ENCODE measurements at places on chromosomes 12 and 14.
A peak's percentile ranks its signal among the peaks of the same experiment; 100 is the strongest.

DNA sequence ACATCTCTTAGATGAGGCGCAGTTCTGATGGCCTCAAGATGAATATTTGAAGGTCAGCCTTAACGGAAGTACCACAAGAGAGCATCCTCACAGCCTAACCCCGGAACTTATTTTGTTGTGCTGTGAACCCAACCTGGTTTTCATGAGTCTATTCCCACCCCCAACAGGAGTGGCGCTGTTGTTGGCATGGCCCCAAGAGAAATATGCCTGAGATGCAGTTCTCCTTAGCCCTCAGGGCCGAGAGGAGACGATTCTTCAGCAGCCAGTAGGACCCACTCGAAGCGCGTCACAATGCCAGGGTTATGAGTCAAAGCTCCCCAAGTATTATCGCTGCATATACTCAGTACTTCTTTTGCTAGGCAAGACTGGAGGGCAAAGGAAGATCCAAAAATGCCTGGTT lies 24.5 kb upstream of the BCL11B start:
- no peak for DNase-seq

DNA sequence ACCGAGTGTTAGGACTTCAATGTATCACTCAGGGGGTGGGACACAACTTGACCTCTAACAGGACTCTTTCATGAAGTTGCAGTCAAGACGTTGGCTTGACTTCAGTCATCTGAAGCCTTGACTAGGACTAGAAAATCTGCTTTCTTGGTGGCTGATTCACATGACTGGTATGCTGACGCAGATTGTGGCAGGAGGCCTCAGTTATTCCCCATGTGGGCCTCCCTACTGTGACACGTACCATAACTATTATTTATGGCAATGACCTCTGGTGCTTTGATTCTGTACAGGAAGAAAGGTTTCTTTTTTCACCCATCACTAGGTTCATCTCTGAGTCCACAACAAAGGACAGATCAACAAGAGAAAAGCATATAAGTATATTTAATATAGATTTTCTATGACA lies 270.4 kb downstream of the NEDD1 start:
- DNase-seq = no peak

- DNase-seq = no peak
These were observed 15.8 kb upstream of the HVCN1 start for GRCh38 chr12:110704750-110705149.

DNA sequence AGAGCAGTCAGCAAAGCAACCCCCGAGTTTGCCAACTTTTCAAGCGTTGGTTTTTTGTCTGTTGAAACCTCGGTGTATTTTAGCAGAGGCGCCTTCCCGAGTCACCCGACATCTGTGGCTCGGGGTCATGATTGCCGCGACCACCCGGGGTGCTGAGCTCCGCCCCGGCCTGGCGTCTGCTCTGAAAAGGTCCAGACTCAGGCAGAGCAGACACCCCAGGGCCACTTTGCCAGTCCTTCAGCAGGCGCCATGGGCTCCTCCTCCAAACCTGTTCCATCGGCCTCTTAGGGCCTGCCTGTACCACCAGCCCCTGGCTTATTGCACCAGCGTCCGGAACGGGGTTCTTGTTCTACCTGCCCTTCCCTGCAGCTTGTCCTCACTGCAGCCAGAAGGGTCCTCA lies 19.1 kb downstream of the ANKRD9 start:
- DNase-seq = no peak

DNA sequence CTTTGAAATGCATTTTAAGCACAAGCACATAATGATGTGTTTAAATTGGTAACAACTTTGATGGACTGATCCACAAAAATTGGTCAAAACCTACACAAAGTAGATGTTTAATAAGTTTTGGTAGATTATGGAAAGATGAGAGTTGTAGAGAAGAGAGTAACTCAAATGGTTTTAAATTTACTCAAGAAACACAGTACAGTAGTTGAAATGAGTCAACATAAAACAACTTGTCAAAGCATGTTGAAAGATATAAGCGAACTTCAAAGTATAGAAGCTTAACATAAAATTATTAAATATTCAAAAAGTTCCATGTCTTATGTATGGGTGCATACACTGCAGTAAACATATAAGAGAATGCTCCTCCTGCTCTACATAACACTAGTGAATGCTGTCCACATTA lies 49.4 kb downstream of the KITLG start:
- DNase-seq = no peak

DNA sequence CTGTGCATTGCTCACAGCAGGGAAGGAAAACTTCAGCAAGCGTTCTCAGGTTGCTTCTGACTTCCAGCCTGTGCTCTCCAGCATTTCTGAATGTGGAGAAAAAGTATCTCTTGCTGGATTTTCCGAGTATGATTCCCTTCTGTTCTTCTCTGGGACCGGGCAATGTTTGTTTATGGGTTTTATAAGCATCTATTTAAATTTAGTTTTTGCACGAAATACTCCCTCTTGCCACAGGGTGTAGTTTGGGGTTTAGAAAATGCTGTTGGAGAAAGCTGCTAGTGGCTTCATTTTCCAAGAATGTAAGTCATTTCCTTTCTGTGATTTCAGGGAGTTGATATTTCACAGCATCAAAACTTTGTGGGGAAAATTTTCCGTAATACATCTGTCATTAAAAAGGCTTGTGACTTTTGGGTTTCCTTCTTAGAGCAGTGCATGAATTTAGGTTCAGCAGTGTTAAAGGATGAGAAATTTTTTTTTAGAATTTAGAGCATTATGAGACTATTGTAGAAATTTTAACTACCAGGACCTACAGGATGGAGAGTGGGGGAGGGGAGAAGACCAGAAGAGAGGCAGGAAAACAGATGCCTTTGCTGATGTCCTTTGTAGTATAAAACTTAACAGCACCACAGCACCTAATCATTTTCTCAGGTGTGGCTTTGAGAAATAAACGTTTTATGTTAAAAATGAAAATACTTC lies 1.5 kb downstream of the FRMD6 start:
- no peak for DNase-seq

DNA sequence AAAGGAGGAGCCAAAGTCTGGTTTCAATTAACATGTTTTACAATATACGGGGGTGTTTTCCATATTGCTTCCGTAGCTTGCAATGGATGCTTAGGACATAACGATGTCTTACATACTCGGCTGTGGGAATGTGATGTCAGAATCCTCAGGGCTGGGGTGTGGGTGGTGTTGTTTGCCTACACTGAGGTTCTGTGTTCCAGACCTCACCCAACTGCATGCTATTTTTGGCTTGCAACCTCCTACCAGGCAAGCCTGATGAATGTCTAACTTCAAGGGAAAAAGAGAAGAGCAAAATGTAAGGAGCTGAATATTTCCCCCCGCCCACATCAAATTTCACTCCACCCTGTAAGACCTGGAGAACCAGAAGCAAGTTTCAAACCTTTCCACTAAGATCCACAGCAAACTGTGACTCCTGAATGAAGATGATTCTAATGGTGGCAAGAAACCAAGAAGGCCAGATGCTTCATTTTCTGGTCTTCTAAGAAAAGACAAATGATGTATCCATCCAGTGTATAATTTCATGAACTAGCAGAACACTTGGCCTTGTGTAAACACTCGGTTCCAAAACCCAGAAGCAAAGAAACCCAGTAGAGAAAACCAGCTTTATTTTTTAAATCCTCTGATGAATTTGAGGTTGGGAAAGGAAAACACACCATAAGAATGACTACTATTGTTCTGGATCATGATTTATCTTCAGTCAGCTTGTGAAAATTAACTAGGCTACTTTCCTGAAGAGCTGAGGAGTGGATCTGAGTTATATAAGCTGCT lies 227.9 kb downstream of the DACT1 start:
- no peak for DNase-seq

DNA sequence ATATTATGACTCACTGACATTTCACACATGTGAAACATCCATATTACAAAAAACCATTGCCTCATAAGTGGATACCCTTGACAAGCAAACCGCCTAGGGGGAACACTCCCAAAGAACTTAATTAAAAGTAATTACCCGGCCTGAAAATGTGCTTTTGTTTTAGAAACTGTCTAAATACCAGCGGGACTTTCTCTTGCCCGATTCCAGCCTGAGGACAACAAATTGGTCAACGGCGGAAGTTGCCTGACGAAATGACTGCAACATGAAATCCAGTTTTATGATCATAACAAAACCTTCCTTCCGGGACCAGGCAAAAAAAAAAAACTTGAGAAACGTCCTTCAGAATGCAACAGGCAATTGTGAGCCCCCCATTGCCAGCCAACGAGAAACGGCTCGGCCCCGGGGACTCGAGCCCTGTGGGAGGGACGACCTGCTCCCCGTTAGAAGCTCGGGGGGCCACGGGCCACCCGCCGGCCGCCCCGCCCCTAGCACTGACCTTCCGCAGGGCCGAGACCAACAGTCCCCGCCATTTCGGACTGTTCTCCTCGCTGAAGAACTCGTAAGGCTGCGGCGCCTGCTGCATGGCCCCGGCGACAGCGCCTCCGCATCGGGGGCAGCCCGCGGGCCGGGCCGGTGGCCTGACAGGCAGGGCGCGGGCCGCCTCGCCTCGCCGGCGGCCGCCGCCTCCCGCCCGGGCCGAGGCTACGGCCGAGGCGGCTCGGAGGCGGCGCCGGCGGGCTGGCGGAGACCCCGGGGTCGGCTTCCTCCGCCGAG lies 490 bp downstream of the SOS2 start:
- peak; percentile 91 for DNase-seq

DNA sequence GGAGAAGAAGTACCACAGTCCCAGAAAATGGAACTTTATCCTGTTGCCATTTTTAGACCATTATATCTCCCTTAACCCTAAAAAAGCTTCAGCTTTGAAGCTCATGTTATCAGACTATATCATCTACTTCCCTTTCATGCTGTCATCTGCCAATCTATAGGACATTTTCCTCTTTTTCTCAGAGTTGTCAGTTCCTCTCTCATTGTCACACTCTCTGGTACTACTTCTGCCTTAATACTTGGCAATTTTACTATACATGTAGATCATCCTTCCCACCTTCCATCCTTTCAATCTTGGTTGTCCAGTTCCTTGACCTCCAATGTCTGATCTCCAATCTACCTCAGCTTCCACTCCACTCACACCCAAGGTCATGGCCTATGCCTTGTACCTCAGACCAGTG lies 57.4 kb downstream of the SLC15A5 start:
- no peak for DNase-seq

- no peak for DNase-seq
These were observed 58.6 kb downstream of the SLC38A1 start for GRCh38 chr12:46209914-46210872.

GRCh38 chr14:75341620-75342019 lies 63.0 kb downstream of the FOS start:
- DNase-seq = no peak

DNA sequence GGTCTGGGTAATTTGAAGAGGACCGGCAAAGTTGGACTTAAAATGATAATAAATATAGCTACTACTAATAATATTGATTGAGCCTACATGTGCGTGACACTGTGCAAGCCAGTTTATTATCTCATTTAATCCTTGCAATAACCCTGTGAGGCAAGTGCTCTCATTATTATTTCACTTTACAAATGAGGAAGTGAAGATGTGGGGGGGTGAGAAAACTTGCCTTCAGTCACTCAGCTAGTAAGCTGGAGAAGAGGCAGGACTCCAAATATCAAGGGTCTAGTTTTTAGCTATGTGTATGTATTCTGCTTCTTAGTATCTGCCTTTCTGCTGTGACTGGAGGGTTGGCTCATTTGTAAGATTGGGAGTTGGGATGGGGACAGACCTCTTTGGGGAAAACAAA lies 39.2 kb downstream of the NPAS3 start:
- no peak for DNase-seq

GRCh38 chr12:26748412-26748740 lies 84.6 kb downstream of the ITPR2 start:
- no peak for DNase-seq

- DNase-seq = no peak
These were observed 59.7 kb downstream of the MGAT4C start for GRCh38 chr12:86196465-86196864.

- no peak for DNase-seq
These were observed 36.3 kb downstream of the RPS29 start for GRCh38 chr14:49549881-49550280.

DNA sequence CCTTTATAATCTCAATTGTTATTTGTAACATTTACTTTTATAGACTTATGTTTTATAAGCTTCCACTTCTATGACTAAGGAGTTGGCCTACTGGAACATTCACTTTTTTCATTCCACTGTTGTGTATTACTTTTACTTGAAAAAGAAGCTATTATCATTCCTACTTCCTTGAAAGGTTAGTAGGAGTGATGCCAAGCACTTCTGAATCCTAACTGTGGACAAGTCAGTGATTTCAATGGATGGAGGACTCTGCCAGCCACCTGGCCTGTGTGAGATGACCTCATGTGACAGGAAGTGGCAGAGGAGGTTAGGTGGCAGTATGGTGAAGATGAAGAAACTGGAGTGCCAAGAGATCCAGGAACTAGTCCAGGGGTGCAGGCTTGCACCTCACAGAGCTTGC lies 46.0 kb downstream of the TECPR2 start:
- no peak for DNase-seq

- no peak for DNase-seq
These were observed 188.9 kb upstream of the FOXG1 start for GRCh38 chr14:28577711-28578131.

- no peak for DNase-seq
These were observed 96.8 kb downstream of the PPHLN1 start for GRCh38 chr12:42422785-42423184.

GRCh38 chr12:64538121-64538520 lies 72.2 kb upstream of the RASSF3 start:
- DNase-seq = no peak

DNA sequence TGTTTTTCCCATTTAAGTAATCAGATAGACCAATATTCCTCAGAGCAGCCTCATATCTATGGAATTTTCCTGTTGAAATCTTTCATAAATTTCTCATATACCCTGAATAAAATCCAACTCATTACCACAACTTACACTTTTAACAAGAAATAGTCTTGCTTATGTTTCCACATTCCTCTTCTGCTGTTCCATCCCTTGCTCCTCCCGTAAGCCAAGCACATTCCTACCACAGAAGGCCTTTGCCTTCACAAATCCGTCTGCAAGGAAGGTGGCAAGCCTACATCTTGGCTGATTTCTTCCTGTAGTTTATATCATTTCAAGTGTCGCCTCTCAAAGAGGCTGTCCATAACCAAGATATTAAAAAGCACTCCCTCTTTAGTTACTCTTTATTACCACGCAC lies 127.7 kb downstream of the C12orf50 start:
- no peak for DNase-seq

DNA sequence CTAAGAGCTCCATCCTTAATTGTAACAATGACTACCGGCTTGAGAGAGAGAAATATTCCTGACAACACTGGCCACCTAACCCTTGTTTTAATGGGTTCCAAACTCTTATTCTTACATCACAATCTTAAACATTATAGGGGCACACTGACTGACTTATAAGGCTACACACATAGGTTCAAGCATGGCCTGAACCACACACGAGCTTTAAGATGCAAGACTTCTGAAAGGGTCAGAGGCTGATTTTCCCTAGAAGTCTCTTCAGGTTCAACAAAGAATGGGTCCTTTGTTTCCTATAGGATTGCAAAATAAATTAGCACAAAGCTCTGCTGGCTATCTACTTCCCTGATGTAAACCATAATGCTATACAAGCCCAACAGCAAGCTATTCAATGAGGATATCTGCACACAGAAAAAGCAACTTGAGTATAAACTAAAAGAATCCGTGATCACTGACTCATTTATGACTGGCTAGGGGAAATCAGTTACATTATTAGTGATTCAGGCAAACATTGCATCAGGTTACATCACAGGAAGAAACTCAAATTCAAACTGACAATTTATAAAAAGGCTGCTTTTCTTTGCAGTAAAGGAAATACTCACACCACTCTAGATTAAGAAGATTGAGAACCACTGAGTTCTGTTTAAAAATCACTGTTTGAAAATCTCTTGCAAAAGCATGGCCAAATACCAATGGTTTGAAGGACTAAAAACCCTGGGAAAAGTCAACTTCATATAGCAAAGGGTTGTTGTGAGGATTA lies 8.5 kb downstream of the BTG1 start:
- no peak for DNase-seq

GRCh38 chr12:20520532-20520931 lies 152.2 kb downstream of the PDE3A start:
- no peak for DNase-seq

Data from mesenteric fat pad (tissue), 1 donor.